Central memory CD8-positive, alpha-beta T cell (primary cell): ENCODE measurements at places on chromosomes 4 and X.
A peak's percentile ranks its signal among the peaks of the same experiment; 100 is the strongest.

DNA sequence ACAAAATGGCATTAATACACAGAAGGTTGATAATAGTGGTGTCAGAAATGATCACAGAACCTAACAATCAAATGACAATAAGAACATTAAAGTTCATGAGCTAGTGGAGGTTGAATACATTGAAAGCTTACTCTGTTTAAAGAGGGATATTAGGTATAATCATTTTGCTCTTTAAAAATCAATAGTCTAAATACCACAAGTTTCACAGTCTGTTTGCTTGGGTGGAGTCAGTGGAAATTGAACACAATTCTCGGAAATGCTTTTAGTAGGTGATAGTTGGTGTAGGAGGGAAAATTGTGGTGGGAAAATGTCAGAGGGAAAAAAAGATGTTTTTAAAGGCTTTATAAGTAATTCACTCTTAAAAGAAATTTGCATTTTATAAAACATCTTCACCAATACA is 197.1 kb downstream of the GLUD2 start:
- H3K4me3 ChIP-seq: no peak overlapping the region
- no peaks in the 10 kb centered on the region for H3K4me1 ChIP-seq
- DNase-seq: no peak
- H3K27ac ChIP-seq: no peak overlapping the region

GRCh38 chr4:6033381-6033780 is 15.2 kb upstream of the C4orf50 start:
- H3K4me1 ChIP-seq: no peaks in the 10 kb centered on the region
- H3K4me3 ChIP-seq: no peak overlapping the region
- no peak overlapping the region for H3K27ac ChIP-seq
- no peak for DNase-seq

- peak overlapping the region; percentile 75 for H3K4me3 ChIP-seq
- H3K36me3 ChIP-seq: peaks cover 4% of the 10 kb centered on the region
- H3K27me3 ChIP-seq: no peaks in the 10 kb centered on the region
- peak; percentile 15 for DNase-seq
- peak overlapping the region; percentile 35 for H3K27ac ChIP-seq
- H3K4me1 ChIP-seq: peaks cover 53% of the 10 kb centered on the region
Observed at GRCh38 chr4:109434007-109434971, 674 bp downstream of the SEC24B start.

DNA sequence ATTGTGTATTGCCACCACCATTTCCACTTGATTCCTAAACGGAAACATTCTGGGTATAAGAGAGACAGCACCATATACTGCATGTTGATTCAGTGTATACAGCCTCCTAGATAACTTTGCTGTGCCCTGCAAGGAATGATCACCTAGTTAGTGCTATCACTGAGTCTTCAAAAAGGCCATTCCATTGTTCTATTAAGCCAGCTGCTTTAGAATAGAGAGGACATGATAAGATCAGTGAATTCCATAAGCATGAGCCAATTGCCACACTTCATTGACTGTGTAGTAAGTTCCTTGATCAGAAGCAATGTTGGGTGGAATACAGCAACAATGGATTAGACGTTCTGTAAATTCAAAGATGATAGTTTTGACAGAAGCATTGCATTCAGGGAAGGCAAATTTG is 1047.3 kb downstream of the PCDH18 start:
- no peak overlapping the region for H3K27ac ChIP-seq
- H3K4me3 ChIP-seq: no peak overlapping the region
- H3K27me3 ChIP-seq: no peaks in the 10 kb centered on the region
- no peaks in the 10 kb centered on the region for H3K36me3 ChIP-seq

DNA sequence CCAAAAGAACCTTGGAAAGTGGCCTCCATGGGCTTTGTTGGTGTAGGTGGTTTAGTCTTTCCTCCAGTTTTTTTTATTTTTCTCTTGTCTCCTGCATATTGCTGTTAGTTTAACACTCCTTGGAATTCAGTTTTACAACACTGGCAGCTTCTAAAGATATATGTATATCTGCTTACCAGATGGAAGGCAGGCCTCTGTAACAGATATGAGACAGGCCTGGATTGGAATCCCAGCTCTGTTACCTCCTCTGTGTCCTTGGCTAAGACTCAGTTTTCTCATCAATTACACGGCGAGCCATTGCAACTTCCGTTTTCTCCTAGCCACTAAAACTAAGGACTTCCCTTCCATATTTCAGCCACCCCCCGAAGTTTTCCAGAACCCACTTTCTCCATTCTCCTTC is 133.4 kb upstream of the SMAD1 start:
- DNase-seq: no peak
- no peak overlapping the region for H3K4me3 ChIP-seq
- no peaks in the 10 kb centered on the region for H3K36me3 ChIP-seq
- peaks cover 36% of the 10 kb centered on the region for H3K27me3 ChIP-seq
- H3K4me1 ChIP-seq: no peaks in the 10 kb centered on the region

DNA sequence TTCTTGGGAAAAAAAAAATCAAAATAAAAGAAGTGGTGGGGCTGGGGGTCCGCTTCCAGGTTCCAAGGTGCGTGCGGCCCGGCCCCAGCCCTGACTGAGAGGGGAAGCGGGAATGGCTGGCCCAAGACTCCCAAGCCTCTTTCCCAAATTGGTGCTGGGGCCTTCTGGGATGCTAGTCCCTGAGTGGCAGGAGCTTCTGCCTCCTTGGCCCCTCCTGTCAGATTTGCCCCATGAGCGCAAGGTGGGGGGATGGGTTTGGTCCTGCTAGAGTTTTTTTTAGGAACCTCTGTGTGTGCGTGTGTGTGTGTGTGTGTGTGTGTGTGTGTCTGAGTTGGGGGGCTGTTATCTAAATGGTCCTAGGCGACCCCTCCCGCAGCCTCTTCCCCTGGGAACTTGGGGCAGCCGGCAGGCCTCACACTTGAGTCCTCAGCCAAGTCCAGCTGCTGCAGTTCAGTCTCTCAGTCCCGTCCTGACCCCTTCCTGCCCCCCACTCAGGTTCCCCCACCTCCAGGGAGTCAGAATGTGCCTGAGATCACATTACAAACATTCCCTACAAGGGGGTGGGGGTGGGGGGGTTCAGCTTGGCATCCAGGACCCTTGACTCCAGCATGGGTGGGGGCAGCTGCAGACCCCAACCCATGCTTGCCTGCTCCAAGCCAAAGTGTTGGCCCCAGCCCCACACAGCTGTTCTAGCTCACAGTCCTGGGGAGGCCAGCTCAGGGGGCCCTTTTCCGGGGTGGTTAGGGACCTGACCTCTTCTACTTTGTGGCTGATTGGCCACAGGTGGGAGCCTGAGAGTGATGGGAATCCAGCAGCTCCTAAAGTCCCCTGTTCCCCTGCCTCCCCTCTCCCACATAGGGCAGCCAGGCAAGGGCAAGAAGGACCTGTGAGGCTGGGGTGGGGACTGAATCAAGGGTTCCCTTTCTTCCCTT is 4.0 kb downstream of the EFNB1 start:
- peak overlapping the region; percentile 94 for H3K4me3 ChIP-seq
- DNase-seq: no peak
- H3K27me3 ChIP-seq: no peaks in the 10 kb centered on the region

- H3K4me1 ChIP-seq: no peaks in the 10 kb centered on the region
- no peak for DNase-seq
- H3K27me3 ChIP-seq: no peaks in the 10 kb centered on the region
- peaks cover 1% of the 10 kb centered on the region for H3K36me3 ChIP-seq
Observed at GRCh38 chr4:166991006-166991561, 243.2 kb downstream of the SPOCK3 start.

DNA sequence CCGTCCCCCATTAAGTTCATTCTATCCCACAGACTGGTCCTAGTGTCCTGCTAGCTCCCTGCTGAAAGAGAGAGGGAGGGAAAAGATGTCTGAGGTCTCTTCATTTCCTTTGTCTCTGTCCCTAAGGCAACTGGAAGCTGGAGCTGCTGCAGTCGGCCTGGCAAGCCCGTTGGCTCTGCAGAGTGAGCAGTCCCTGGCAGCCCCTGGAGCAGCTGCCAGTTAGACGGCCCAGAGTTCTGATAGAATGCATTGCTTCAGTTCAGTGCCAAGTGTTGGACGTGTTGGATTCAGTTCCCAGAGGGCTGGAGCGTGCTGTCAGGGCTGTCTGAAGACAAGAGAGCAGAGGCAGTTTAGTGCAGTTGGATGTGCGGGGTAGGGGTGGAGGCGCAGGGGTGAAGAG is 975 bp downstream of the KCNE5 start:
- H3K27me3 ChIP-seq: no peaks in the 10 kb centered on the region
- DNase-seq: no peak
- no peak overlapping the region for H3K27ac ChIP-seq
- no peaks in the 10 kb centered on the region for H3K4me1 ChIP-seq
- H3K36me3 ChIP-seq: no peaks in the 10 kb centered on the region
- no peak overlapping the region for H3K4me3 ChIP-seq

DNA sequence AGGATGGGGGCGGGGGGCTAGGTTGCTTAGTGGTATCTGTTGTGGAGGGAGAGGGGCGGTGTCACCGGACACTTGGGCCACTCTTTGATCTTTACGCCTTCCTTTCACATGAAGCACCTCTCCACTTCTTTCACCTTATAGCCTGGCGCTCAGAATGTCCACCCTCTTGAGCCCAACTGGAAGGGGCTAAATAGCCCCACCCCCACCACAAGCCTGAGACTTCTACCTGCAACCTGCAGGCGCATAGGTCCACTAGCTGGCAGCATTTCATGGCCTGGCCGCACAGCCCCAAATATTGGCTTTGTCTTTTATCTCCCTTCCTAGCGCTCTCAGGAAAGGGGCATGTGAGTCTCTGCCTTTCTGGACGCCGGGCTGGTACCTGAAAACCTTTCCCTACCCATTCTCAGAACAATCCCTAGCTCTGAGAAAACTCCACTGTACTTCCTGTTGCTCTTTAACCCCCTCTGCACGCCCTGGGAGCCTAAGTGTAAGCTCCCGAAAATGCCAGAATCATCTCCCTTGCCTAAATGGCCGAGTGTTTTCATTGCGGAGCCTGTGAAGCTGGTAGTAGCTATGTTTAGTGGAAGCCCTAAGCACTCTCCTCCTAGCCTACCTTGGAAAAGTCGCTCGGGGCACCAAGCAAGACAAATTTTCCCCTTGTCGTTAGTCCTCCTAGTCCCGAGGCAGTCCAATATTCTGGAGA is 1.2 kb upstream of the TRPC5 start:
- H3K27me3 ChIP-seq: peaks cover 20% of the 10 kb centered on the region
- no peak for DNase-seq
- no peaks in the 10 kb centered on the region for H3K4me1 ChIP-seq
- no peaks in the 10 kb centered on the region for H3K36me3 ChIP-seq
- no peak overlapping the region for H3K4me3 ChIP-seq
- no peak overlapping the region for H3K27ac ChIP-seq

DNA sequence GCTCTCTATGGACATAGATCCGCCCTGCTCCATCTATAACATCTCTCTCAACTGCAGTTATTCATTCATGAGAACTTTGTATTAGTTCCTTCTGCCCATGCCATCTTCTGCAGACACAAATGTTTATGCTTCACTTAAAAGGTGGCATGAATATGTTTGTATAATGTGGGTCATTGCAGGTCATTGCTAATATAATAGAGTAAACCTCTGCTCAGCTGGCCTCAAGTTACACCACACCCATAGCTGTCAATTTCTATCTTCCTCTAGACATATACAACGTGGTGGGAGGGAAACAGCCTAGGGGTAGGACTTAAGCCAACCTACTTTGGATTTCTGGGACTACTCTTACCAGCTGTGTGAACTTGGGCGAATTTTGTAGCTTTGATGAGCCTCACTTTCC is 129.8 kb downstream of the ATXN3L start:
- DNase-seq: no peak
- H3K36me3 ChIP-seq: no peaks in the 10 kb centered on the region
- H3K27ac ChIP-seq: no peak overlapping the region
- H3K4me1 ChIP-seq: no peaks in the 10 kb centered on the region
- no peaks in the 10 kb centered on the region for H3K27me3 ChIP-seq

GRCh38 chr4:27986476-27986875 is 1125.8 kb downstream of the STIM2 start:
- H3K36me3 ChIP-seq: no peaks in the 10 kb centered on the region
- DNase-seq: no peak
- no peak overlapping the region for H3K27ac ChIP-seq

GRCh38 chr4:20698382-20698781 is 1.9 kb upstream of the PACRGL start:
- H3K4me1 ChIP-seq: peaks cover 36% of the 10 kb centered on the region
- no peak for DNase-seq
- no peaks in the 10 kb centered on the region for H3K27me3 ChIP-seq
- H3K36me3 ChIP-seq: peaks cover 14% of the 10 kb centered on the region

DNA sequence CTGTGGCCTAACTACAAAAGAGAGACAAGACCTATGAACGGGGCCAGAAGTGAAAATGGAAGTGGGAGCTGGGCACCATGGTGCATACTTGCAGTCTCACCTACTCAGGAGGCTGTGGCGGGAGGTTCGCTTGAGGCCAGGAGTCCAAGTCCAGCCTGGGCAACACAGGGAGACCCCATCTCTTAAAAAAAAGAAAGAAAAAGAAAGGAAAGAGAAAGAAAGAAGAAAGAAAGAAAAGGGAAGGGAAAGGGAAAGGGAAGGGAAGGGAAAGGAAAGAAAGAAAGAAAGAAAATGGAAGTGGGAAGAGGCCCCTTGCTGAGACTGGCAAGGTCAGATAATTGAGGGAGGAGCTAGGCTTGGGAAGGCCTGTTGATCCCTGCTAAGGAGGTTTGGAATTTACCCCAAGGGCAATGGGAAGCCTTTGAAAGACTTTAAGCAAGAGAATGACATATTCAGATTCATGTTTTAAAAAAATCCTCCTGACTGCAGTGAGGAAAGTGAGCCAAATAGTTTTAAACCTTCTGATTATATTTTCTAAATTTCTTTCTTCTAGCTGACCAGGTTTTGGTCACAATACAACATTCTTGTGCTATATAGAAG is 17.7 kb upstream of the HERC5 start:
- H3K36me3 ChIP-seq: peaks cover 14% of the 10 kb centered on the region
- peak overlapping the region; percentile 88 for H3K27ac ChIP-seq
- no peaks in the 10 kb centered on the region for H3K4me1 ChIP-seq
- no peak overlapping the region for H3K4me3 ChIP-seq
- DNase-seq: no peak

DNA sequence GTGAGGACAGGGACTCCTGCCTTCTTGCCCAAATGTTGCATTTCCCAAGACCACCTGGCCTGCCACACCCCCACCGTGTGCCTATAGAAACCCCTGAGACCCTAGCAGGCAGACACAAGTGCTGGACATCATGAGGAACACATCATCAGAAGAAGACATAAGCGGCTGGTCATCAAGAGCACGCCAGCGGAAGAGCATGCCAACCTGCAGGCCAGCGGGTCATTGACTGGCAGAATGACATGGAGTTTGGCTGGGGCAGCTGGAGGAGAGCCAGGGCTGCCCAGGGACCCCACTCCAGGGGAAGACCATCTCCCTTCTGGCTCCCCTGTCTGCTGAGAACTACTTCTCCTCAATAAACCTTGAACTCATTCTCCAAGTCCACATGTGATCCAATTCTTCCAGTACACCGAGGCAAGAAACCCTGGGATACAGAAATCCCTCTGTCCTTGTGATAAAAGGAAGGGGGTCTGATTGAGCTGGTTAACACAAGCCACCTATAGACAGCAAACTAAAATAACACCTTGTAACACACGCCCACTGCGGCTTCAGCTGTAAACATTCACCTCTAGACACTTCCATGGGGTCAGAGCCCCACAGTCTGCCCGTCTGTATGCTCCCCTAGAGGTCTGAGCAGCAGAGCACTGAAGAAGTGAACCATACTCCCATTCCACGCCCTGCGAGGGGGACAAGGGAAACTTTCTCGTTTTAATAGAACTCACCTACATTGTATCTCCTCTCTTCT is 164.8 kb upstream of the EMCN start:
- H3K27me3 ChIP-seq: peaks cover 38% of the 10 kb centered on the region
- no peak for DNase-seq
- H3K27ac ChIP-seq: no peak overlapping the region
- no peaks in the 10 kb centered on the region for H3K36me3 ChIP-seq
- no peak overlapping the region for H3K4me3 ChIP-seq
- H3K4me1 ChIP-seq: no peaks in the 10 kb centered on the region
